ENCODE measurements at places on chromosomes 3 and 15.
A peak's percentile ranks its signal among the peaks of the same experiment; 100 is the strongest.

- DNase-seq = no peak
Measured at GRCh38 chr15:101159936-101160815, 91.7 kb downstream of the CHSY1 start.

GRCh38 chr3:189624130-189624529 is 7.1 kb upstream of the TP63 start:
- DNase-seq = no peak

DNA sequence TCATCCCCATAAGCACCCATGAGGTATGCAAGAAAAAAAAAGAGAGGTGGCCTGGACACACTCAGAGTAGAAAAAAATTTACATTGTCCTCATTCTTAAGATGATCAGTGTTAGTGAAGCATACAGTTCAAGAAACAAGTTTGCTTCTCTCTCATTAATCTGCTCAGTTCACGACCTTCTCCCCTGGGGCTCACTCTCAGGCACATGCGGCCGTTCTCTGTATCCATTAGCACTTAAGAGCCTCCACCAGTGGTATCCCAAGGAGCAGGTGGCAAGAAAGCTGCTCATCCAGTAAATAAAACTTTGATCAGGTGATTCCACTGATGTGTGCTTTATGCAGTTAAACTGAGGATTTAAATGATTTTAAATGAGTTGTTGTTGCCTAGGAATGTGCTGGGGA is 57.4 kb downstream of the ARHGAP31 start:
- no peak for DNase-seq

- peak; percentile 84 for DNase-seq
Measured at GRCh38 chr3:8848696-8849131, 79.3 kb upstream of the OXTR start.

- no peak for DNase-seq
Measured at GRCh38 chr3:121584418-121584817, 8.8 kb upstream of the FBXO40 start.

DNA sequence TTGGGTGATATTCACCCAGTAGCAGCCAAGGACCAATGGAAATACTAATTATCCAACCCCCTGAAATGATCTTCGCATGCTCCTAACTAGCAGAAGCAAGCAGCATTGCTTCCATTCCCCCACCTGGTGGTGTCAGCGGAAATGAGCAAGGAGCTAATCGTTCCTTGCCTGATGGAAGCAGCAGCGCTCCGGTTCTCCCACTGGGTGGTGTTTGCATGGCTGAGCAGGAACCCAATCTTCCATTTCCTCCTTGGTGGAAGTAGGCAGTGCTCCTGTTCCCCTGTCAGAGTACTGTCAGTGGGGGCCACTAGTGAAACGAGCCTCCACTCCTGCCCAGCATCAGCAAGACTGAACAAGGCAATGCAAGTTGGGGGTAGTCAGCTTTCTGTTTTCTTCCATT is 311.5 kb downstream of the CACNA2D3 start:
- DNase-seq = no peak

DNA sequence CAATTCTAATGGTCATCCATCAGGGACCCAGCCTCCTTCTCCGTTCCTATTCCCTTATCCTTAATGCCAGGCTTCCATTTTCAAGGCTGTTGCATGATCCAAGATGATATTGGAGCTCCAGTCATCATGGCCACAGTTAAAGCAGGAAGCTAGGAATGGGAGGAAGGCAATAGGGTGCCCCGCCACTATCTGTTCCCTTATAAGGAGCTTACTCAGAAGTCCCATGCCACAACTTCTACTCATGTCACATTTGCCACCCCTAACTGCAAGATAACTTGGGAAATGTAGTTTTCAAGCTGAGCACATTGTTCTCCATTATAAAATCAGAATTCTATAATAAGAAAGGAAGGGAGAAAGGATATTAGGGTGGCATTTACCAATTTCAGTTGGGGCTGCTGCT is 38.6 kb upstream of the SPSB4 start:
- no peak for DNase-seq

- DNase-seq = no peak
Measured at GRCh38 chr3:70085613-70086012, 86.1 kb downstream of the SAMMSON start.

DNA sequence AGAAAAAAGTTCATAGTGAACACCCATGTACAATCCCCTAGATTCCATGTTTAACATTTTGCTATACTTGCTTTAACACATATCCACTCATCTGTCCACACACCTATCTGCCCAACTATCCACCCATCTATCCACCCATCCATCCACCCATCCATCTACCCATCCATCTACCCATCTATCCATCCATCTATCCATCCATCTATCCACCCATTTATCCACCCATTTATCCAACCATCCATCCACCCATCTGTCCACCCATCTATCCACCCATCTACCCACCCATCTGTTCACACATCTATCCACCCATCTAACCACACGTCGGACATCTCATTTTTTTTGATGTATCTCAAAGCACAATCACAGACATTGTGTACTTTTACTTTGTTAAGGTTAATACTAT is 25.8 kb downstream of the RTP3 start:
- DNase-seq = no peak
